ENCODE measurements at places on chromosomes 1 and 21. TPM values are rescaled to one million over a fixed set of nuclear protein-coding genes. Genes with fewer than 3 reads are reported as not detected.

- H3K4me3 ChIP-seq, result no peak overlapping the region
- no peak for DNase-seq
- no peaks in the 10 kb centered on the region for H3K27me3 ChIP-seq
- H3K36me3 ChIP-seq, result no peaks in the 10 kb centered on the region
These were observed 13.0 kb upstream of the GPR137B start for GRCh38 chr1:236129306-236129705.

GRCh38 chr1:114755006-114755931 is 2.5 kb downstream of the CSDE1 start:
- no peaks in the 10 kb centered on the region for H3K27me3 ChIP-seq
- H3K4me3 ChIP-seq, result peak overlapping the region; percentile 73
- DNase-seq, result no peak
- peak overlapping the region; percentile 100 for H3K27ac ChIP-seq
- peaks cover 64% of the 10 kb centered on the region for H3K4me1 ChIP-seq
- no peaks in the 10 kb centered on the region for H3K36me3 ChIP-seq

- no peaks in the 10 kb centered on the region for H3K27me3 ChIP-seq
- peak overlapping the region; percentile 77 for H3K27ac ChIP-seq
- H3K4me1 ChIP-seq, result peaks cover 62% of the 10 kb centered on the region
- H3K36me3 ChIP-seq, result no peaks in the 10 kb centered on the region
- DNase-seq, result no peak
- no peak overlapping the region for H3K4me3 ChIP-seq
These were observed 2.5 kb downstream of the KIF21B start for GRCh38 chr1:201020721-201021629.

HCRTR1 gene
- not detected for total RNA-seq

TEDDM1 gene
- total RNA-seq, result not detected

All from upper lobe of left lung (tissue), 6 donors.